ENCODE measurements at places on chromosomes 12 and 14. TPM values are rescaled to one million over a fixed set of nuclear protein-coding genes. Genes with fewer than 3 reads are reported as not detected.
A peak's percentile ranks its signal among the peaks of the same experiment; 100 is the strongest.

DNA sequence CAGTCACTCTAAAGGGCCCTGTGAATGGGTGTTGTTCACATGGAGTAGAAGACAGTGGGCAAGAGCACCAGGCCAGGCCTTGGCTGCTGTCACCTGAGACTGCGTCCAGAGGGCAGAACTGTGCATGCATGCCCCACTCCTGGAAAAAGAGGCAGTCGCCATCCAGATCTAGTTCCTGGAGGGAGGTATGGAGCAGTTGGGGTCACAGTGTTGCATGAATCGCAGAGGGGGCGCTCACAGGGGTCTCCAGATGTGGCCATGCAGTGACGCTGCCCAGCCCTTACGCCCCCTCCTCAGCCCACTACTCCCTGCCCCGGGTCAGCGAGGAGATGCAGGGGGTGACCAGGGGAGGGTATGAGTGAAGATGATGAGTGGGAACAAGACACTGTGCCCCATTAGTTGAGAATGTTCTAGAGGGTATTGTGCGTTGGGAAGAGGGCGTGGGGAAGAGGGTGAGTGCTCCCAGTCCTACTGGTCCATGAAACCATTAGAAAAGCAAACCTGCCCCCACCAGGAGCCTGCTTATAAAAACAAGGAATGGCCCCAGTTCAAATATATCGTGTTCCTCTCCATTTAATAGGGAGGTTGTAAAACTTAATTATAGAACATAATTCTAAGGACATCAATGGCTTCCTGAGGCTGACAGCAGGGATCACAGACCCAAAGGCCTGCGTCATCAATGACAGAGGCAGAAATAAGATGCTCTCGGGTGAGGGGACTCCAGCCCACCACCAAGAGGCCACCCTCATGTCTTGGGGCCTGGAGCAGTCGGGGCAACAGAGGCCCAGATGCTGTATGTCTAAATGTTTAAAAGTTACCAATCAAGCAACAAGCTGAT is 32.2 kb upstream of the BCL7A start:
- no peak overlapping the region for H3K4me3 ChIP-seq
- no peaks in the 10 kb centered on the region for H3K27me3 ChIP-seq
- peaks cover 21% of the 10 kb centered on the region for H3K4me1 ChIP-seq
- H3K27ac ChIP-seq: no peak overlapping the region
- no peak for DNase-seq

- no peak for DNase-seq
- H3K36me3 ChIP-seq: no peaks in the 10 kb centered on the region
- H3K27me3 ChIP-seq: no peaks in the 10 kb centered on the region
- H3K27ac ChIP-seq: no peak overlapping the region
- H3K4me3 ChIP-seq: no peak overlapping the region
- H3K4me1 ChIP-seq: no peaks in the 10 kb centered on the region
Observed at GRCh38 chr14:94562022-94562421, 780 bp downstream of the SERPINA4 start.

DNA sequence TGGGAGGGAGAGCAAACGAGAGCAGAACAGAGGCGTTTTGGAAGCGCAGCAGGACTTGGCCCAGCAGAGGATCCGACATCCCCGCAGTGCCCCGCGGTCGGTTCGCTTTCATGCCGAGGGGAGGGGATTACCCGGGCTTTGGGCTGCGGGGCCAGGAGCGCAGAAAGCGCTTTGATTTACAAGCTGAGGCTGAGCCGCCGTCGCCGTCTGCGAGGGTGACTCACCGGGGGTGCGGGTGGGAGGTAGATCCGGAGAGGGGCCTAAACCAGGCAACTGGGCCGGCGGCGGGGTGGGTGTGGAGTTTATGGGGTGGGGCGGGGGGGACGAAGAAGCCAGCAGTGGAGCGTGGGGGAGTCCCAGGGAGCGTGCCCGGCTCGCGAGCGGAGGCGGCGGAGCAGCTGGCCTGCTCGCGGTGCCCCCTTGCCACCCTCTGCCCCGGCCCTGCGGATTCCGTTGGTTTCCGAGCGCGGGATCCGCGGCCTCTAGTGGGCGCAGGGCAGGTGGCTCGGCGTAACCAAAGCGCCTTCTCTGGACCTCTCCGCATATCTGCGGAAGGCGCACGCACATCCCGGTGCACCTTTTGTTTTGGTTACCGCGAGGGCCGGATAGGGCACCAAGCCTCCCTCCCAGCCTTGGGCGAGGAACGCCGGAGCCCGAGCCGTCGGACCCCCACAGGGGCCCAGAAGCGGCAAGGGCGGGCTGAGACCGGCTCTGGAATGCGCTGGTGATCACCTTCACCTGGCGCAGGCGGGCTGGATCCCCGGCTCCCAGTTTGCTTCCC is 2.6 kb downstream of the SIX4 start:
- H3K36me3 ChIP-seq: peaks cover 1% of the 10 kb centered on the region
- H3K27ac ChIP-seq: peak overlapping the region; percentile 80
- H3K27me3 ChIP-seq: no peaks in the 10 kb centered on the region
- peak overlapping the region; percentile 61 for H3K4me3 ChIP-seq
- H3K4me1 ChIP-seq: peaks cover 4% of the 10 kb centered on the region

DNA sequence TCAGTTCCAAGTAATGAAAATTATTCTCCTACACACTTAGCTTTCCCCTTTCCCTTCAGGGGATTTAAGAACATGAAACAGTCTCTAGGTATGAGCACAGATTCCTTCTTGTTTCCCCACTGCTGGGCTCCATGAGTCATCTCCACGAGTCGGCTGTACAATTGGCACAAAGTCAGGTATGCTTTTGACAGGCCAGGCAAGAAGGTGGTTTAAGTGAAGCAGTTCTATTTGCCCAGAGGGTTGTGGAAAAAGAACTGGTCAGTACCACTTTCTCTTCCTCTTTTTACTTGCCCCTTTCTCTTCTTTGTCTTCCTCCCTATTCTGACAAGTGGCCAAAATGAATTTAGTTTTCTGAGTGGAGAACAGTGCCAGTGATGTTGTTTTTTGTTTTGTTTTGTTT is 16.3 kb downstream of the DYNC1H1 start:
- no peaks in the 10 kb centered on the region for H3K27me3 ChIP-seq
- DNase-seq: peak; percentile 90
- peaks cover 35% of the 10 kb centered on the region for H3K4me1 ChIP-seq
- H3K36me3 ChIP-seq: peaks cover 27% of the 10 kb centered on the region
- H3K4me3 ChIP-seq: peak overlapping the region; percentile 16

- H3K4me1 ChIP-seq: peaks cover 16% of the 10 kb centered on the region
- H3K27ac ChIP-seq: no peak overlapping the region
- H3K36me3 ChIP-seq: peaks cover 6% of the 10 kb centered on the region
- no peaks in the 10 kb centered on the region for H3K27me3 ChIP-seq
Observed at GRCh38 chr12:45342171-45342570, 126.3 kb downstream of the ANO6 start.

- H3K27ac ChIP-seq: no peak overlapping the region
- no peak for DNase-seq
- H3K4me1 ChIP-seq: peaks cover 9% of the 10 kb centered on the region
- H3K36me3 ChIP-seq: no peaks in the 10 kb centered on the region
Observed at GRCh38 chr12:92995258-92995903, 66.3 kb upstream of the EEA1 start.

DNA sequence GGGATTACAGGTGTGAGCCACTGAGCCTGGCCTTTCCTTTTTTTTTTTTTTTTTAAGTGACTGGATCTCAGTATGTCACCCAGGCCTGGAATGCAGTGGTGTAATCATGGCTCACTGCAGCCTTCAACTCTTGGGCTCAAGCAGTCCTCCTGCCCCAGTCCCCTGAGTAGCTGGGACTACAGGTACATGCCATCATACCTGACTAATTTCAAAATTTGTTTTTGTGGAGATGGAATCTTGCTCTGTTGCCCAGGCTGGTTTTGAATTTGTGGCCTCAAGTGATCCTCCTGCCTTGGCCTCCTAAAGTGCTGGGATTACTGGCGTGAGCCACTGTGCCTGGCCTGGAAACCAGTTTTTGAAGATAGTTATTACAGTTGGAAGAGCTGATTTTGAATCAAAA is 37.4 kb downstream of the ETNK1 start:
- H3K4me3 ChIP-seq: no peak overlapping the region
- no peak for DNase-seq
- peaks cover 21% of the 10 kb centered on the region for H3K4me1 ChIP-seq
- no peaks in the 10 kb centered on the region for H3K27me3 ChIP-seq
- no peaks in the 10 kb centered on the region for H3K36me3 ChIP-seq

DNA sequence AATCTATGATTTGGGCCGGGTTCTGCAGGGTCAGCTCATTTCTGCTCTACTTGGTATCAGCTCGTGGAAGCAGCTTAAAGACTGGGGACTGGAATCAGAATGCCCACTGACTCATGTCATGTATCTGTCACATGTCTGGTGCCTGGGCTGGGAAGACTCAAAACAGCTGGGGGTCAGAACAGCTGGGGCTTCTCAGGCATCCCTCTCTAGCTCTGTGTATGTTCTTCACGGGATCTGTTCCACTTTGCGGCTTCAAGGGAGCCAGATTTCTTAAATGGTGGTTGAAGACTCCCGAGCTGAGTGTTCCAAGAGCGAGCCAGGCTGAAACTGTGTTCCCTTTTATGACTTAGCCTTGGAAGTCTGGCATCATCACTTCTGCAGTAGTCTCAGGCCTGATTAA is 11.9 kb downstream of the AEBP2 start:
- no peaks in the 10 kb centered on the region for H3K36me3 ChIP-seq
- H3K4me1 ChIP-seq: no peaks in the 10 kb centered on the region
- no peaks in the 10 kb centered on the region for H3K27me3 ChIP-seq
- no peak overlapping the region for H3K4me3 ChIP-seq
- no peak for DNase-seq
- H3K27ac ChIP-seq: no peak overlapping the region

DNA sequence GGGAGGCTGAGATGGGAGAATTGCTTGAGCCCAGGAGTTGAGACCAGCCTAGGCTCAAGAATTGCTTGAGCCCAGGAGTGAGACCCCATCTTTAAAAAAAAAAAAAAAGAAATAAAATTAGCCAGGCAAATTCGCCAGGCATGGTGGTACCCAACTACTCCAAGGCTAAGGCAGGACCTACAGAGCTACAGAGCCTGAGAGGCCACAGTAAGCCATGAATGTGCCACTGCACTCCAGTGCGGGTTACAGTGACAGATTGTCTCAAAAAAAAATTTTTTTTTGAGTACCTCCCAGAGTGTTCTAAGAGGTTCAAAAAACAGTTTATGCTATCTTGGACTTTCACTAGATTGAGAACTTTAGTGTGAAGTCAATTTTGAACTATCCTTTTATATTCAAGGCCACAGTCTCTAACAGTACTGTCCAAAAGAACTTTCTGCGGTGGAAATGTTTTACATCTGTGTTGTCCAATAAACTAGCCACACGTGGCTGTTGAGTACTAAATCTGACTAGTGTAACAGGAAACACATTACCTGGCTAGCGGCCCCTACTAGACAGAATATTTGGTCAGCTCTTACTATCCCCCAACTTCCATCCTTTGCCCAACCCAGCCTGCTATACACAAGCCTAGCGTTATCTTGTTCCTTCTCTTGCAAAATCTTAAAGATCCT is 2.4 kb downstream of the RPL36AL start:
- peaks cover 34% of the 10 kb centered on the region for H3K4me1 ChIP-seq
- H3K4me3 ChIP-seq: no peak overlapping the region

DNA sequence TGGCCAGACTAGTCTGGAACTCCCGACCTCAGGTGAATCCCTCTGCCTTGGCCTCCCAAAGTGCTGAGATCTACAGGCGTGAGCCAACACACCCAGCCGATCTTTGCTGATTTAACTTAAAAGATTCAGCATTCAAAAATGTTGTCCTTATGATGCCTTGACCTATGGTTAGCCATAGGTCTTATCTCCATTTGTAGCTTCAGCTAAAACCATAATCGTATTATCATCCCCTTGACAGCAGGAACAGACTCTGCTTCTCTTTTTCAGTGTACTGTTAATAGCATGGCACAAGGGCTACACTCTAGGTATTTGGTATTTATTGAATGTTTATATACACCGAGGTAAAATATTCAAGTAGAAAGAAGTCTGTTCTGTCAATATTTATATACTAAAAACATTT is 15.3 kb downstream of the CCDC62 start:
- H3K27me3 ChIP-seq: no peaks in the 10 kb centered on the region
- no peaks in the 10 kb centered on the region for H3K36me3 ChIP-seq
- peaks cover 20% of the 10 kb centered on the region for H3K4me1 ChIP-seq
- H3K27ac ChIP-seq: no peak overlapping the region

- no peaks in the 10 kb centered on the region for H3K27me3 ChIP-seq
- no peaks in the 10 kb centered on the region for H3K36me3 ChIP-seq
- peaks cover 16% of the 10 kb centered on the region for H3K4me1 ChIP-seq
- no peak overlapping the region for H3K4me3 ChIP-seq
- DNase-seq: no peak
Observed at GRCh38 chr12:79982086-79983062, 47.5 kb upstream of the PPP1R12A start.

Gene DLGAP5
- 9.1 TPM for polyA plus RNA-seq

Gene MYG1
- polyA plus RNA-seq: 31.9 TPM

Gene WNT1
- polyA plus RNA-seq: not detected

Gene LTBR
- 101 TPM for polyA plus RNA-seq

Gene GPR84
- 0.12 TPM for polyA plus RNA-seq

Gene CTSG
- not detected for polyA plus RNA-seq

Gene MYL2
- polyA plus RNA-seq: 0.41 TPM

Gene LMO3
- polyA plus RNA-seq: not detected

Gene BAG5
- 6.9 TPM for polyA plus RNA-seq
